ENCODE measurements at places on chromosomes 6 and 20.

- DNase-seq, result no peak
Measured at GRCh38 chr6:142726616-142727015, 218.4 kb downstream of the HIVEP2 start.

GRCh38 chr6:135266675-135267074, 85.6 kb downstream of the MYB start:
- no peak for DNase-seq

- no peak for DNase-seq
Measured at GRCh38 chr6:169589293-169589692, 112.5 kb downstream of the WDR27 start.

GRCh38 chr6:116511424-116512110, at the start of gene CALHM5:
Gene CALHM5 (plus strand): TSS chr6:116511639. CDS start chr6:116511697, 58 bp downstream.
- DNase-seq, result no peak

GRCh38 chr6:69816026-69816425, 19.2 kb upstream of the LMBRD1 start:
- no peak for DNase-seq

DNA sequence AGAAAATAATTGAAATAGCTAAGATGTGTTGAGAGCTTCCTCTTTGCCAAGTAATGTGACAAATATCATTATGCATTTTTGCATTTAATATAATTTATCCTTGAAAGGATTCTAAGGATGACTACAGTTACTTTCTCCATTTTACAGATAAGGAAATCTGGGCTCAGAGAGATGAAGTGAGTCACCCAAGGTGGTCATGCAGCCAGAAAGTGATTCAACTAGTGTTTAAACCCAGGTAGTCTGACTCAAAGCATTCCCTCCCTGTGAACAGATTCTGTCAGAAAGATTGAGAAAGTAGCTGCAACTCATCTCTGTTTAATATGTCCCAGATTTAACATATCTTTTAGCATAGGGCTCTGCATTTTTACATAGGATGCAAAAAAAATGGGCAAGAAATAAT, 28.1 kb downstream of the NRSN1 start:
- DNase-seq, result no peak

DNA sequence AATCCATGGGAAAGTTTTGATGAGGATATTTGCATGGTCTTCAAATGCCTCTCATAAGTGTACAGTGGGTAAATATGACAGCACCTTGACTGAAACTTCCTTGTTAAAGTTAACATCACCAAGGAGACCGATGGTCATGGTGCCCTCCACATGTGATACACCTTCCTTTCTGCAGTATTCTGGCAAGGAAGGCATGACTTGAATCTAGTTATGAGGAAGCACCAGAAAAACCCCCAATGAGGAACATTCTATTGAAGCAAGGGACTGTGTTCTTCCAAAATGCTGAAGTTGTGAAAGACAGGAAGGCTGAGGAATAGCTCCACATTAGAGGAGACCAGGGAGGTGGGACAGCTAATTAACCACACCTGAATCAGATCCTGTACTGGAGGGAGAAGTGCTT, 118.3 kb downstream of the SLC24A3 start:
- DNase-seq, result no peak

GRCh38 chr6:47452899-47453298, 24.7 kb upstream of the CD2AP start:
- no peak for DNase-seq

DNA sequence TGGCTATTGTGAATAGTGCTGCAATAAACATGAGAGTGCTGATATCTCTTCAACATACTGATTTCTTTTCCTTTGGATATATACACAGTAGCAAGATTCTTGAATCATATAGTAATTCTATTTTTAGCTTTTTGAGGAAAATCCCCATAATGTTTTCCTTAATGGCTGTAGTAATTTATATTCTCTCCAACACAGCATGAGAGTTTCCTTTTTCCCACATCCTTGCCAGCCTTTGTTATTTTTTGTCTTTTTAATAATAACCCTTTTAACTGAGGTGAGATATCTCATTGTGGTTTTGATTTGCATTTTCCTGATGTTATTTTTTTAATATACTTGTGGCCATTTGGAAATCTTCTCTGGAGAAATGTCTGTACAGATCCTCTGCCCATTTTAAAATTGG, 132.6 kb downstream of the PRL start:
- no peak for DNase-seq

DNA sequence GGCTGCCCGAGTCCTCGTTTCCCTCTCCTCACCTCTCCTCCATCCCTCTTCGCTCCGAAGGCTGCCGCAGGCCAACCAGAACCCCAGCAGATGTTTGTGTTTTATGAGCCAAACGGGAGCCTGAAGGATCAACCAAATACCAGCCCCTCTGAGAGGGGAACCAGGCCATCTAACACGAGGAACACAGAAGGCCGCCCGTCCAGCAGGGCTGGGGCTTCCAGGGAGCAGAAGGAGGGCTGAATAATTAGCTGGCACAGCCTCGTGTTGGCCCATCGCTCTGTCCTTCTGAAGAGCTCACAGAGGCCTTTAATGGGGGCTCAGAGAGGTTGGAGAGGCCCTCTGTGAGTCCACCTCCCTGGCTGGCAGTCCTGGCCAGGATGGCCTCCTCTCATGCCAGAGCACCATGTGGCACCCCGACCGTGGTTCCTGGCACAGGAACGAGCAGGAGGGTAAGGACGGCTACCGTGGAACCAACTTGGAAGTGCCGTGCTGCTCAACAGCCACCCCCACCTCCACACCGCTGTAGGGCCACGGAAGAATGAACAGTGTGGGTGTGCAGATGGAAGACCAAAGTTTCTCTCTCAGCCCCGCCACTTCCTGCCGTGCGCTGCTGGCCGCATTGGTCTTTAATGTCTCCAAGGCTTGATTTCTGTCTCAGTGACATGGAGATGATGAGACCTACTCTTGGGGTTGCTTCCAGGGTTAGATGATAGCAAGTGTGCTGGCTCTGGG, 155.2 kb downstream of the SCML4 start:
- no peak for DNase-seq

DNA sequence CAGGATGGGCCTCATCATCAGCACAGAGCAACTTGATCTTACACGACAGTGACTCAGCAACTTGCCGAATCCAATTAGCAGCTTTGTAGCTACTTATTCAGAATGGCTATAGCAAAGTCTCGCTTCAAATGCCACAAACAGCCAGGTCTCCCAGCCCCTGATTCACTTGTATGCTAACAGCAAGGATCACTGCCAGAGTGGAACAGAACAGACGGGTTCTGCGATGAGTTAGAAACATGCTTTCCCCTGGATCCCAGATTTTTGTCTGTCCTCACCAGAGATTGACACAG, 254.4 kb downstream of the NRN1 start:
- DNase-seq, result no peak

DNA sequence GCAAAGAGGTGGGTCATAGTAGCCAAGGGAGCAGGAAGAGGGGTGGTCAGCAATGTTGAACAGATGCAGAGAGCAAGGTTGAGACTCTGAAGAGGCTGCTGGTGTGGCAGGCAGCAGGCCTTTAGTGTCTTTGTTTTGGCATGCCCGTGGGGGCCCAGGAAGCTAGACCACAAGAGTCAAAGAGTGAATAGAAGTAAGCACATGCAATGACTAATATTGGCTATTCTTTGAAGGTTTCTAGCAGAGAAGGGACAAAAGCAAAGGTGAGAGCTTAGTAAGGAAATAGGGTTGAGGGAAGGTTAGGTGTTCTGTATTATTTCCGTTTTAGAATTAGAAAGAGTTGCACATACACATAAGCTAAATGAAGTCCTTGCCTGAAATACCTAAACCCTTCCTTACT, 18.8 kb downstream of the TDRD6 start:
- DNase-seq, result no peak

DNA sequence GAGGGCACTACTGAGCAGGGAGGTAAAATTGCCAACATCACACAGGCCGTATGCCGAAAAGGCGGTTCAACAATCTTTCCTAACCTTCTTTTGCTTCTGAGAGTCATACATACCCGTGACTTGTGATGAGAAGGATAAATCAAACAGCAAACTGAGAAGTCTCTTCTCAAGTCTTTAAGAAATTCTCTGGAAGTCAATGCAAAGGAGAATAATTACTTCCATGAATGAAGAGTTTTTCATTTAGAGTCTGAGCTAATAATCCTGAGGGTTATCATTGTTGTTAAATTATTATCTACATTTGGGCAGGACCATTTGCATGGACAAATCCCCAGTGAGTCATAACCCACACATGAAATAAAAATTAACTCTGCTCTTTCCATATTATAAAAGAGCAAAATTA, 22.4 kb upstream of the ILRUN start:
- no peak for DNase-seq

DNA sequence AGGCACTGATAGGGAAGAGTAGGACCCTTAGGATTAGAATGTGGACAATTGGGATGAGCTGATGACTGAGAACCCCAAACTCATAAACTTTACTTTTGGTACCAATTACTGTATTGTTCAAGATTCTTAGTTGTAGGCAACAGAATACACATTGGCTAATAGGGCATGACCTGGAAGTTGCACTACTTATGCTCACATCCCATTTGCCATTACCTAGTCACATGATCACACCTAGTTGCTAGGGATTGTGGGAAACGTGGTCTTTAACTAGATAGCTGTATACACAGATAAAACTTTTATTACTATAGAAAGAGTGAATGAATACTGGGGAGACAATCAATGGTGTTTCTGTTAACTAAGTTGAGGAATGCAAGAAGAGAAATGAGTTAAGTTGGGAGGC, 113.4 kb upstream of the AKIRIN2 start:
- no peak for DNase-seq

DNA sequence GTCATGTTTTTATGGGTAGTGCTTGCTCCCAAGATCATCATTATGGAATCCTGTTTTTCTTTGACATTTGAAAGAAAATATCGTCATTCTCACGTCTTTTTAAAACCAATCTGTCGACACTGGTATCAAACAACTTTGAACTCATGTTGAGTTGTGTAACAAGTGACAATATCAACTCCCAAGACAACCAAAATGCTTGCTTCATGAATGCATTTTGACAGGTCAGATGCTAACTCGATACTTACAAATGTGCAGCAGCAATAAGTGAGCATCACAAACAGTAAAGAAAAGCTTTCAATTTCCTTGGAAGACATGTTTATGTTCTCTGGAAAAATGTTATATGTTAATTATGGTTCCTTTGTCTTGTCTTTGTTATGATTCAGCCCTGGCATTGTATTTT, 125.9 kb downstream of the EPHA7 start:
- DNase-seq, result no peak

GRCh38 chr6:52077180-52077884, 10.1 kb downstream of the PKHD1 start:
- DNase-seq, result no peak

DNA sequence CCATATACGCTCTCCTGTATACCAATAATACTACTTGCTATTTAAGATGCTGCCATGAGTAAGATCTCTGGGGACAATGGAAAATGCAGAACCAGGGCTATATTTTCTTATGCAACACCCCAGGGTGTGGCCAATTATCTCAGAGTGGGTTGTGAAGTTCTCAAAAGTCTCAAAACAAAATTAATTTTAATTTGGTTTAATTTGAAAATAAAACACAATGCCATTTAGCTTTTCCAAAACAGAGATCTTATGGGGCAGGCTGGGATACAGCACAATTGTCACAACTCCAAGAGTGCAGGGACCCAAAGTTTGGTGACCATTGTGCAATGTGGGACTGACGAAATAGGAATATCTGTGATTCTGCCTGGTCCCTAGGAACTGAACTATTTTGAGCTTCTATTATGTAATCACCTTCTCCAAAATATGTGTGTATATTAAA, 43.1 kb downstream of the MBOAT1 start:
- DNase-seq, result no peak

DNA sequence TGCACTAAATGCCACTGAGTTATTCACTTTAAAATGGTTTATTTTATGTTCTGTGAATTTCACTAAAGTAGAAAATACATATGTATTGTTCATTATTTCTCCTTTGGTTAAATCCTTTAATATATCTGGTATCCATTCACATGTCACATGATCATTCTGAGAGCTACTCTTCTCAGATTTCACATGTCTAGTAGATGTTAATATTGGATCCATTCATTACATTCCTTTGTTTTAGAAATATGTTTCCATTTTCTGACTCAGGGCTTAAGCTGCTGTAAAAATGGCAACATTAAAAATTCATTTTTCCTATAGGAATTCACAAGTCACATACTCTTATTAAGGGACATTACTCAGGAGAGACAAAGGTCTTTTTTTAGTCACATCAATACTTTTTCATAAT, 205.4 kb downstream of the ZFAND3 start:
- no peak for DNase-seq

GRCh38 chr6:87561017-87561416, 28.8 kb downstream of the RARS2 start:
- no peak for DNase-seq

DNA sequence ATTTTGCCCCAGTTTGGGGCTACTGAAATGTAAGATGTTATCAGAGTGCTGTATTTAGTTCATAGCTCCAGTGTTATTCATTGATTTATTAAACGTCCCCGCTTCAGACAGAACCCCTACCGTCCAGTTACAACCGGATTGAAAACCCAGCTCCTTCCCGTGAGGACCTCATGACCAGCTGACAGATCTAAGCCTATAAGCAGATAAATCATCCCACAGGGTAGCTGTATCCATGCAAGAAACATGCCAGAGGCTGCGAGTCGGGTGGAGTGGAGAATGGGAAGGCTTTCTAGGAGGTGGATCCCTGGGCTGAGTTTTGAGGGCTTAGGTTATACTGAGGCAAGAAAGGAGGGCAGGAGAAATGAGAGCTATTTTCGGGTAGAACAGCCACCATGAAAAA, 260.0 kb downstream of the ARID1B start:
- DNase-seq, result no peak

GRCh38 chr6:1716868-1717267, 107.2 kb downstream of the FOXC1 start:
- DNase-seq, result no peak

DNA sequence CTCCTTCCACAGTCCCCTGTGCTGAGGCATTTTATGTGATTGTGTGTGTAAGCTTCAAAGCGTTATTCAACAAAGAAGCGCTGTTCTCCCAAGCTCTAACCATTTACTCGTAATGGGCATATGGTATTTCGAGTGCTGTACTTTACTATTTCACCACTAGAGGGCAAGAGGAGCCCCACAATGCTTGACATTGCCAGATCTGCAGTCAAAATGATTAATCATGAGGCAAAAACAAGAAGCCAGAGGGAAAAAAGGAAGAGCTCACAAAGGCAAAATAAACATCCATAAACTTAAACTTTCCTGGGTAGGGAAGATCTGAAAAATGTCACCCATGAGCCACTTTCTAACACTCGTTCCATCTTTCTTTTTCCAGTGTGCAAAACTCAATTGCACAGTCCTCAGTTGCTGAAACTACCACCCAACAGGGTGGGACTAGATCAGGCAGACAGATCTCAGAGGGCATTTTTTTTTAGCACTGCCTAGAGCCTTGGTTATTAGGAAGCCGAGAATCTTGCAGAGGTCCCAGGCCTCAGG, 215.0 kb upstream of the PLCB4 start:
- DNase-seq, result peak; percentile 78
